ENCODE measurements at places on chromosomes 6 and 20.
A peak's percentile ranks its signal among the peaks of the same experiment; 100 is the strongest.

DNA sequence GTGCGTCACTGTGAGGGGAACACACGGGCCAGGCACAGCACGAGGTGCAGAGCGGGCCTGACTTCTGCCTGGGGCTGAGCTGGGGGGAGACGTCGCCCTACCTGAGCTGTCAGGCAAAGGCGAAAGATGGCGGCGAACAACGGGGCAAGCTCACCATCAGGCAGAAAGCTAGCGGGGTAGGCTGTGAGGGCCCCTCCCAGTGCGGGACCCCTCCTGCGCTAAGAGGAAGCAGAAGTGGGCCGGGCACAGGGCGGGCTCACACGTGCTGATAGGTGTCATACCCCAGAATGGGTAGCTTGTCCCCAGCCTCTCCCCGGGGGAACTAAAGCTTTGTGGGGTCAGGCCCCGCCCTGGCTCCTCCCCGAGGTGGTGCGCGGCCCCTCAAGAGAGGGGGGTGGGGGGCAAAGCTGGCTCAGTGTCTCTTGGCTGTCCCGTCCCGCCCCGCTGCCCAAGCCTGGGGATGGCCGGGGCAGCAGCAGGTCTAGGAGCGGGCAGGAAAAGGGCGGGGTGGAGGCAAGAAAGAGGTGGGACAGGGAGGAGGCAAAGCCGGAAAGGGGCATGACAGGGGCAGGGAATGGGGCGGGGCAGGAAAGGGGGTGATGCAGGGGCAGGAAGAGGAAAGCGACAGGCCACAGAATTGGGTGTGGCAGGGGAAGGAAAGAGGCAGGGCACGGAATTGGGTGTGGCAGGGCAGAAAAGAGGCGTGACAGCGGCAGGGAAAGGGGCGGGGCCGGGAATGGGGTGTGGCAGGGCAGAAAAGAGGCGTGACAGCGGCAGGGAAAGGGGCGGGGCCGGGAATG lies 14.7 kb downstream of the UCKL1 start:
- no peak overlapping the region for H3K27ac ChIP-seq
- DNase-seq = no peak
- no peaks in the 10 kb centered on the region for H3K27me3 ChIP-seq
- no peak overlapping the region for H3K4me3 ChIP-seq

DNA sequence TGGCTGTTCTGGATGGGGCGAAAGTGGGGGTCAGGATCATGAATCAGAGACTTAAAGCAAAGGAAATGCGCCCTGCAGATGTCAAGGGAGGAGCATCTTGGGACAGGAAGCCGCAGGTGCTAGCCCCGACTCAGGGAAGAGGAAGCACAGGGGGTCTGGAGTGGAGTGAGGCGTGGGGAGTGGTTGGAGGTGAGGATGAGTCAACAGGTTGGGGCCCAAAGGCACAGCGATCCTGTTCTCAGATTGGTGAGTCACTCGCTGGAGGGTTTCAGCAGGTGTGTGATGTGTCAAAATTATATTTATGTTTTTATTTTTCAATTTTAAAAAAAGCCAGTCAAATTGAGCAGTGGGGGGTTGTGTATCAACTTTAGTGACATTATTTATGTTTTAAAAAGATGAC lies 19.0 kb downstream of the PACSIN1 start:
- H3K36me3 ChIP-seq = no peaks in the 10 kb centered on the region
- no peak overlapping the region for H3K4me3 ChIP-seq
- DNase-seq = no peak
- no peak overlapping the region for H3K27ac ChIP-seq
- no peaks in the 10 kb centered on the region for H3K4me1 ChIP-seq

DNA sequence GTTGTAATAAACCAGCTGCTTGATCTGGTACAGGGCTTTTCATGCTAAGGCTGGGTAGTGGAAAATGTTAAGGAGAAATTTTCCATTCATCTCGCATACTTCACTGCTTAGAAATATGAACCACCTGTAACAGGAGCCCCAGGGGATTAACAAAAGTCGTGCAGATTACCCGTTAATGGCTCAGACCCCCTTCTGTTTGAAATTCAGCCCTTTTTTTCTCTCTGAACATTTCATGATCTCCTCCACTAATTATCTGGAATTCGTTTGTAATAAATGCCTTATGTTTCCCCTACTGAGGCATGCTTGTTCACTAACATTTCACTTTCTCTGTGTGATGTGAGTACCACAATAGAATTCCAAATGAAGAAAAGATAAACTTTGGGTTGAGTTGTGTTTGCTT lies 336.4 kb upstream of the HSF2 start:
- H3K36me3 ChIP-seq = no peaks in the 10 kb centered on the region
- H3K27me3 ChIP-seq = no peaks in the 10 kb centered on the region
- H3K4me1 ChIP-seq = no peaks in the 10 kb centered on the region
- no peak overlapping the region for H3K4me3 ChIP-seq
- H3K27ac ChIP-seq = no peak overlapping the region
- DNase-seq = no peak

DNA sequence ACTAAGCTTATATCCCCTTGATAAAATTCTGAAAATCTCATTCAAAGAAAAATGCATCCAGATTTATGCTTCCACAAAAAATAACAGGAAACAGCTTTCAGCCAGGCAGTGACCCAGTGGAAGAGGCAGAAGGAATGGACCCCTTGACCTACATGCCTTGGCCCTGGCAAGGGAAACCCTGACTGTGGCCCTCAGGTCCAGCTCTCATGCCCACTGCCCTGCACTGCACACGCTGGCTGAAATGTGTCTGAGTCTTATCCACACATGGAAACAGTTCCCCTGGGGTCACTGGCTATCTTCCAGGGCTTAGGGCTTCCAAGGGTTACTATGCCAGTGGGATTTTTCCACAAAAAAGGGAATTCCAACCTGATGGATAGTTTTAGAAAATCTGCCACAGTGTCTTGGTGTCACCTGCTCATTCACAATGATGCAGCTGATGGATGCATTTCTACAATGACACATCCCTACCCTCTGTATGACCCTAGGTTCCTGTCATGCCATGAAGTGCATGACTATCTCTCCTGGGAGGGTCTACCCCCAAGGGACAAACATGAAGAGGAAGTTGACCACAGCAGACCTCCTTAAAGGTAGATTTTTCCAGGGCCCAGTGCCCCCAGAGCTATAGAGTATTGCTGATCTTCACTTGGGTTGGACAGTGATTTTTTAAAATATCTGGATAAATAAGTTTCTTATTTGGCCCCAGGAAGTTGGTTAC lies 121.9 kb upstream of the CD93 start:
- no peak overlapping the region for H3K27ac ChIP-seq
- H3K27me3 ChIP-seq = peaks cover 28% of the 10 kb centered on the region
- H3K4me1 ChIP-seq = no peaks in the 10 kb centered on the region
- no peak overlapping the region for H3K4me3 ChIP-seq
- H3K36me3 ChIP-seq = no peaks in the 10 kb centered on the region

- no peaks in the 10 kb centered on the region for H3K36me3 ChIP-seq
- DNase-seq = peak; percentile 70
- H3K27ac ChIP-seq = peak overlapping the region; percentile 95
- peaks cover 33% of the 10 kb centered on the region for H3K4me1 ChIP-seq
Measured at GRCh38 chr20:25308671-25309394, 60.9 kb downstream of the PYGB start.

DNA sequence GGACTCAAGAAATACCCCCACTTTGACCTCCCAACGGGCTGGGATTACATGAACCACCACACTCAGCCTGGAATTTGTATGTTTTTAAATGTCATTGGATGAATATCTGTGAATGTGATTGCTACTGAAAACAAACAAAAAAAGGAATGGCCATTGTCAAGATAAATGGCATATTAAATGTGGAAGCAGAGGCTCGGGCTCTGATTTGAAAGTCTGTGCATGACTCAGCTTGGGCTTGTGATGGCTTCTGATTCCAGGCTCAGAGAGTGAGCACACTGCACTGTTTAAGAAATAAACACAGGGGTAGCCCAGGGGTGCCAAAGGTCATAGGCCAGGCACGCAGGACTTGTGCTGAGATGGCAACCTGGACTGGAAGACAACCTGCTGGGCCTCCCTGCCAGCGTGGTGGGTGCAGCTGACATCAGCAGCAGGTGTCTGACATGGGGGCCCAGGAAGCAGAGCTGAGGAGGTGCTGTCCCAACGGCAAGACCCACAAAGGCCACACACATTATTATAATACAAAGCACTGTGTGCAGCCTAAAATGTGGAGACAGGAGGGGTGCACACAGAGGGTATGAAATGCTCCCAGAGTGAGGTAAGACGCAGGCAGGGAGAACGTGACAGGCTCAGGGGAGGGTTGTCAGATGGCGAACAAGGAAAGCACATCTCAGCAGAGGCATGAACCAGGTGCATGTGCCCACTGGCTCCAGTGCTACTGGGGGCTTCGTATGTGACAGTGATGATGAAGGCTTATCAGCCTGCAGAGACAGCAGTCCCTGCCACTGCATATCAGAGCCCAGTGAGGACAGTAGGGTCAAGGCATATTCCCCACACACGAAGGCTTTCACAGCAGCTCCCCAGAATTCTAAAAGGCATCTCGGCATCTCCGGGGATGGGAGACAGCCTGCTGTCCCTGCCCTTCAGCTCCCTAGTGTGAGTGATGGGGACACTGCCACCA lies 169.4 kb downstream of the SYNDIG1 start:
- no peak overlapping the region for H3K27ac ChIP-seq
- no peaks in the 10 kb centered on the region for H3K27me3 ChIP-seq
- peak; percentile 12 for DNase-seq
- H3K4me3 ChIP-seq = no peak overlapping the region

DNA sequence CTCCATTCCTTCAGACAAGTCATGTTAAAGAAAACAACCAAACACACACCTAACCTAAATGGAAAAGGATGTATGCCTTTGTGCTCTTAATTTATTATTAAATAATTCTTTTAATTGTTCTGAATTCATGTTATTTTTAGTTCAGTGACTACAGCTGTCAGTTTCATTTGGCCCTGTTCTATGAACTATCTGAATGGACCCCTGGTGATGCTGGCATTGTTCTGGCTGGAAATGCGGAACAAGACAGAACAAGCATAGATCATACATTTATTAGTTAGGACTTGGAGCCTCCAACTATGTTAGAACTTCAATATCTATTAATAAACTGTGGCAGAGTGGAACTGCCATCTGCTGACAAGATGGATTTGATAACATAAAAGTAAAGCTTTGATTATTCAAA lies 5.7 kb downstream of the MAP3K7 start:
- H3K4me1 ChIP-seq = peaks cover 12% of the 10 kb centered on the region
- no peak for DNase-seq
- no peaks in the 10 kb centered on the region for H3K27me3 ChIP-seq
- no peaks in the 10 kb centered on the region for H3K36me3 ChIP-seq

DNA sequence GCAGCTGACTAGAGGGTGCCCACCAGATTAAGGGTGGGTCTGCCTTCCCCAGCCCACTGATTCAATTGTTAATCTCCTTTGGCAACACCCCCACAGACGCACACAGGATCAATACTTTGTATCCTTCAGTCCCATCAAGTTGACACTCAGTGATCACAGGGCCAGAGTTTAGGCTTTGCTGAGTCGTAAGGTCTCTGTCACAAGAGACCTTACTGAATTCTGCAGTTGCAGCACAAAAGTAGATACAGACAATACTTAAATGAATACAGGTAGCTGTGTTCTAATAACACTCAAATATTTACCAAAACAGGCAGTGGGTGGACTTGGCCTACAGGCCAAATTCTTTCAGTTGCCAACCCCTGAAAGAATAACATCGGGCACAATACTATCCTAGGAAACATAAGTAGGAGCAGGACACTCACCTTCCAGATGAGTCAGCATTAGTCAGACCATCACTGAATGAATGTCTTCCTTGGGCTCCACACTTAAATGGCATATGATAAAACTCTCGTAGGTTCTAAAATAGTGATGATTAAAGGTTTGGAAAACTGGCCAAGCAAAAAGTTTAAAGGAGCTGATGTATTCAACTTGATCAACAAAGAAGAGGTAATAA lies 190.0 kb downstream of the UBE3D start:
- no peaks in the 10 kb centered on the region for H3K27me3 ChIP-seq
- peaks cover 29% of the 10 kb centered on the region for H3K4me1 ChIP-seq
- H3K27ac ChIP-seq = no peak overlapping the region
